ENCODE measurements at places on chromosomes 6 and 20.

- H3K27me3 ChIP-seq: no peaks in the 10 kb centered on the region
- no peaks in the 10 kb centered on the region for H3K36me3 ChIP-seq
- H3K4me3 ChIP-seq: no peak overlapping the region
These were observed 72.3 kb downstream of the RAMACL start for GRCh38 chr6:166514196-166514595.

GRCh38 chr6:164532198-164533044, 777.0 kb downstream of the C6orf118 start:
- H3K36me3 ChIP-seq: no peaks in the 10 kb centered on the region
- H3K4me3 ChIP-seq: no peak overlapping the region
- no peak overlapping the region for H3K27ac ChIP-seq
- H3K4me1 ChIP-seq: no peaks in the 10 kb centered on the region
- DNase-seq: no peak

DNA sequence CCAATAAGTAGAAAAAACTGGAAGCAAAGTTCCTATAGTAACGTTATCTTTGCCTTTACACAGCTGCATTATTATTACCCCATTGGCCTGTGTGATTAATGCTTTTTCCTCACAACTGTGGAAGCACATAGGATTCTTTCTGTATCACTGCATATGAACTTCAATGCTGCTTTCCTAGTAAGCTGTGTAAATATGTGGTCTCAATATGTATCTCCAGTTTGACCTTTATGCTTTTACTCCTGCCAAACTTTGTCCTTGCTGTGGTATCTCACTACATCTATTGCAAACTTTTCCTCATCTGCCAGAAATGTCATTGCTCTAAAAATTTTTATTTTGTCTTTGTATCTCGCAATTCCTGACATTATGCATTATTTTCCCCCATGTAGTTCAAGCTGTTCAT, 168.6 kb downstream of the ZFAND3 start:
- no peaks in the 10 kb centered on the region for H3K4me1 ChIP-seq
- DNase-seq: no peak
- no peak overlapping the region for H3K27ac ChIP-seq
- H3K27me3 ChIP-seq: no peaks in the 10 kb centered on the region

GRCh38 chr6:11810854-11811643, 32.4 kb upstream of the ADTRP start:
- DNase-seq: no peak
- H3K27ac ChIP-seq: no peak overlapping the region
- H3K27me3 ChIP-seq: peaks cover 10% of the 10 kb centered on the region
- H3K4me3 ChIP-seq: no peak overlapping the region

DNA sequence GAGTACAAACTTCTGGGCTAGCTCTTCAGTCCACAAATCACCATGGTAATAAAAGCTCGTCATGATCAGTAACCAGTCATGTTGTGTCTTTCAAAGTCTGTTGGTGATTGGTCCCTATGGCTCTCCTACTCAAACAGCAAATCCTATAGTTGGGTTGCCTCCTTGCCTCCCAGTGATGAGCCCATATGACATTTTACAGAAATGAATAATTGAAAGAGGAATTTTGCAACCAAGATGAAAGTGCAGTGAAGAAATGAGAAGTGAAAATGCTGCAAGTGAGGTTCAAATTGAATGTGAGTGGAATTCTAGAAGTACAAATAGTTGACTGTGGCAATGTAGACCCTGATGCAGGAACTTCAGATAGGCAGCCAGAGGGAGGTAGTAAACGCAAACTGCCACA, 5.1 kb upstream of the SIRPD start:
- no peaks in the 10 kb centered on the region for H3K4me1 ChIP-seq
- no peaks in the 10 kb centered on the region for H3K36me3 ChIP-seq
- H3K4me3 ChIP-seq: no peak overlapping the region
- H3K27ac ChIP-seq: no peak overlapping the region
- H3K27me3 ChIP-seq: no peaks in the 10 kb centered on the region

DNA sequence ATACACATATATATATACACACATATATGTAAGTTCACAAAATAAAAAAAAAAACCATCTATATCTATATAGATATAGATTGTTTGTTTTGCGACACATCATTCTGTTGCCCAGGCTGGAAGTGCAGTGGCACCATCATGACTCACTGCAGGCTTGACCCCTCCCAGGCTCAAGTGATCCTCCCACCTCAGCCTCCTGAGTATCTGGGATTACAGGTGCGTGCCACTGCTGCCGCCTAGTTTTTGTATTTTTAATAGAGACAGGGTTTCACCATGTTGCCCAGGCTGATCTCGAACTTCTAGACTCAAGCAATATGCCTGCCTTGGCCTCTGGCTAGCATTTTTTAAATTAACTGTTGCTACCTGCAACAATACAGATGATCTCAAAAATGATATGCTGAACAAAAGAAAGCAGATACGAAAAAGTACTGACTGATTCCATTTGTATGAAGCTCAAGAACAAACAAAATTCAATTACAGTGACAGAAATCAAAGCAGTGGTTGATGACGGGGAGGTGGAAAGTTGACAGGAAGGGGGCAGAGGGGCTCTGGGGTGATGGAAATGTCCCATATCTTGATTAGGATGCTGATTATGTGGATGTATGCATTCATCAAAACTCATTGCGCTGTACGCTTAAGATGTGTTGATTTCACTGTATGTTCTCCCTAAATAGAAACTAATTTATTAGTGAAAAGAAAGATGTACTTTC, 49.6 kb downstream of the ATXN1 start:
- no peak overlapping the region for H3K4me3 ChIP-seq
- no peaks in the 10 kb centered on the region for H3K4me1 ChIP-seq
- H3K27me3 ChIP-seq: no peaks in the 10 kb centered on the region
- no peak for DNase-seq
- no peaks in the 10 kb centered on the region for H3K36me3 ChIP-seq

DNA sequence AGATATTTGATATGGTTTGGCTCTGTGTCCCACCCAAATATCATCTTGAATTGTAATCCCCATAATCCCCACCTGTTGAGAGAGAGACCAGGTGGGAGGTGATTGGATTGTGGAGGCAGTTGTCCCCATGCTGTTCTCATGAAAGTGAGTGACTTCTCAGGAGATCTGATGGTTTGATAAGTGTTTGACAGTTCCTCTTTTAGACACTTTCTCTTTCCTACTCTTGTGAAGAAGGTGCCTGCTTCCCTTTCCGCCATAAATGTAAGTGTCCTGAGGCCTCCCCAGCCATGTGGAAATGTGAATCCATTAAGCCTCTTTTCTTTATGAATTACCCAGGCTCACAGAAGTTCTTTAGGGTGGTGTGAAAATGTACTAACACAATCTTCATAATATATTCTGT, 1404.0 kb upstream of the ADGRB3 start:
- no peaks in the 10 kb centered on the region for H3K36me3 ChIP-seq
- no peak overlapping the region for H3K27ac ChIP-seq
- no peaks in the 10 kb centered on the region for H3K27me3 ChIP-seq

GRCh38 chr6:101545191-101545590, 151.7 kb downstream of the GRIK2 start:
- no peak for DNase-seq
- no peak overlapping the region for H3K4me3 ChIP-seq
- H3K27ac ChIP-seq: no peak overlapping the region
- H3K36me3 ChIP-seq: no peaks in the 10 kb centered on the region
- H3K27me3 ChIP-seq: no peaks in the 10 kb centered on the region

GRCh38 chr6:53124131-53124800, 24.4 kb downstream of the GCM1 start:
- H3K27ac ChIP-seq: no peak overlapping the region
- H3K27me3 ChIP-seq: no peaks in the 10 kb centered on the region
- no peak overlapping the region for H3K4me3 ChIP-seq
- no peaks in the 10 kb centered on the region for H3K4me1 ChIP-seq
- no peak for DNase-seq

GRCh38 chr20:848193-848592, 14.7 kb downstream of the FAM110A start:
- H3K4me3 ChIP-seq: no peak overlapping the region
- DNase-seq: no peak
- peaks cover 63% of the 10 kb centered on the region for H3K4me1 ChIP-seq
- H3K36me3 ChIP-seq: no peaks in the 10 kb centered on the region
- H3K27ac ChIP-seq: peak overlapping the region; percentile 65
- no peaks in the 10 kb centered on the region for H3K27me3 ChIP-seq

Measured in T-cell (primary cell).